ENCODE measurements at places on chromosomes 11 and 22.

GRCh38 chr11:132992838-132993631, 539.3 kb downstream of the OPCML start:
- DNase-seq: no peak

- DNase-seq: no peak
These were observed 47.9 kb downstream of the PPP6R3 start for GRCh38 chr11:68508425-68508824.

DNA sequence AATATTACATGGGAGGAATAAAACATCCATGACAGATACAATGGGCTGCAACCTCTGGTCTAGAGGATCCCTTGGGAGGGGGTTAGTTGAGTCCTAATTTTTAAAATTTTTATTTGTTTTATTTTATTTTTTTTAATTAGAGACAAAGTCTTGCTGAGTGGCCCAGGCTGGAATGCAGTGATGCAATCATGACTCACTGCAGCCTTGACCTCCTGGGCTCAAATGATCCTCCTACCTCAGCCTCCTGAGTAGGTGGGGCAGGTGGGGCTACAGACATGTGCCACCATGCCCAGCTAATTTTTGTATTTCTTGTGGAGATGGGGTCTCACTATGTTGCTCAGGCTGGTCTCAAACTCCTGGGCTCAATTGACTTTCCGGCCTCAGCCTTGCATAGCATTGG, 43.1 kb downstream of the FDX1 start:
- no peak for DNase-seq

DNA sequence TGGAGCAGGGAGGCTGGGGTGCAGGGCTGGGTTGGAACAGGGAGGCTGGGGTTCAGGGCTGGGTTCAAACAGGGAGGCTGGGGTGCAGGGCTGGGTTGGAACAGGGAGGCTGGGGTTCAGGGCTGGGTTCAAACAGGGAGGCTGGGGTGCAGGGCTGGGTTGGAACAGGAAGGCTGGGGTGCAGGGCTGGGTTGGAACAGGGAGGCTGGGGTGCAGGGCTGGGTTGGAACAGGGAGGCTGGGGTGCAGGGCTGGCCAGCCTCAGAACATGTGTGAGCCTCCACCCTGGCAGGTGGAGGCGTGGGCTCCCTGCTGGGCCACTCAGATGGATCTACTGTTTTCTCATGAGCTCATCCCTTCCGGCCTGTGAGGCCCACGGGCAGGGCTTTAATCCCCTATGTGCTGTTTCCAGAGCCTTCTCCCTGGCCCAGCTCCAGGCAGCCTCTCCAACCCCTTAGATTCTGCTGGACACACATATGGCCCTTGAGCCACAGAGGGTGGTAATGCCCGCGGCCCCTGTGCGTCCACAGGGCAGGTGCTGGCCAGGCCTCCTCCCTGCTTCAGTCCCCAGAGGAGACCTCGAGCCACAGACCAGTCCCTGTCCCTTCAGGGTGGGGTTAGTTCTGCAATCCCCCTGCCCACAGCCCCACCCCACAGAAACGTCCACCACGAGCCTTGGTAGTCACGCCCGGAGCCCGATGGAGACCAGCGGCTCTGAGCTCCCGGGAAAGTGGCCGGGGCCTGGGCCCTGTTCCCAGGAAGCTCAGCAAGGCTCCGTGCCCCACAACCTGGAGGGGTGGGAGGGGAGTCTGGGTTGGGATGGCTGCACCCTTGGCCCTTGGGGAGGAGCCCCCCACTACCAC, 197.9 kb downstream of the BRD1 start:
- no peak for DNase-seq

- no peak for DNase-seq
These were observed 28.9 kb upstream of the YAP1 start for GRCh38 chr11:102081313-102081712.

DNA sequence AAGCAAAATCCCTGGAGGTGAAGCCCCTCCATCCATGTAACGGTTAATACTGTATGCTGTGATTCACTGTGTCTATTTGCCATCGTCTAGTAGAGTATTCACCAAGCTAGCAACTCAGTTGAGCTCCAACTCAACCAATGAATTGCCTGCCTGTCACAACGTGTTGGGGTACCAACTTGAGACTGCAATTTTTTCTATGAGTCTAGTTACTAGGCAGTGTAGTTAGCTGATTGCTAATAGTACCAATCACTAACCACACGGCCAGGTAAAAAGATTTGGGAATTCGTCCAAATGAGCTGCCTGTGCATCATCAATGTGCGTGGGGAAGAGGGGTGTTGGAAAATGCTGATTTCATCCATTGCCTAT, 1.0 kb upstream of the BTG4 start:
- no peak for DNase-seq

GRCh38 chr22:39312410-39312809, 7.0 kb downstream of the RPL3 start:
- no peak for DNase-seq

GRCh38 chr22:24338726-24339451, 68.3 kb downstream of the SPECC1L start:
- no peak for DNase-seq
